Anterior cingulate cortex (tissue), 58 donors: ENCODE measurements at places on chromosomes 5 and 9.

DNA sequence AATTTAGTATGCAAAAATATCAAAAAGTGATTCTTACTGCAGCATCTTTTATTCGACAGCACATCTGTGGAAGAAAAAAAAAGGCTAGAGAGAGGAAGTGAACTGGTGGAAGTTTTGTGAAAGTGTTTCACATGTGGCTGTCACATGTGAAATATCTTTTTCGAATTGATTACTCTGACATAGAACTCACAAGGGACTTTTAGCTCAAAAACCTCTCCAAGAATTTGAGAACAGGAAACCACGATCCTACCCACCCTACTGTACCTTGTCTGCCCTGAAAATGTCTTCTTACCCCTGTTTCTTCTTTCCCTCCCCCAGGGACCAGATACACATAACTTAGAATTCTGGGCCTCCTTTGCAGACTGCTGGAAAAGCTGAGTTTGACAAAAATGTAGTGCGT, 106.5 kb upstream of the PRRC1 start:
- DNase-seq = no peak

DNA sequence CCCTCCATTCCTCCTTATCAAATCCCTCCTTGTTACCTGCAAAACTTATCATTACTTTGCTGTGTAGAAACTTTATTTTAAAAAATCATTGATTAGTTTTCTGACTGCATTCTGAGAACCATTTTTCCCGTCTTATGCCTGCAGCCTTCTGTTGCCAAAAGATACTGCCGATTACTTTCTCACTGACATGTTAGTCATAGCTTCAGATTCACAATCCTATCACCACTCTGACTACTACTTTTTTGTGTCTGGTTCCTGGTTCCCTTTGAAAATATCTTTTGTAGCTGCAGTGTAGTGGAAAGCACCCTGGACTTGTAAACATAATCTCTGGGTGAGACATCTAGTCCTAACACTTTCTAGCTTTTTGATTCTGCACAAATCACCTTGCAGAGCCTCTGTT, 71.7 kb downstream of the NR2F1 start:
- no peak for DNase-seq

DNA sequence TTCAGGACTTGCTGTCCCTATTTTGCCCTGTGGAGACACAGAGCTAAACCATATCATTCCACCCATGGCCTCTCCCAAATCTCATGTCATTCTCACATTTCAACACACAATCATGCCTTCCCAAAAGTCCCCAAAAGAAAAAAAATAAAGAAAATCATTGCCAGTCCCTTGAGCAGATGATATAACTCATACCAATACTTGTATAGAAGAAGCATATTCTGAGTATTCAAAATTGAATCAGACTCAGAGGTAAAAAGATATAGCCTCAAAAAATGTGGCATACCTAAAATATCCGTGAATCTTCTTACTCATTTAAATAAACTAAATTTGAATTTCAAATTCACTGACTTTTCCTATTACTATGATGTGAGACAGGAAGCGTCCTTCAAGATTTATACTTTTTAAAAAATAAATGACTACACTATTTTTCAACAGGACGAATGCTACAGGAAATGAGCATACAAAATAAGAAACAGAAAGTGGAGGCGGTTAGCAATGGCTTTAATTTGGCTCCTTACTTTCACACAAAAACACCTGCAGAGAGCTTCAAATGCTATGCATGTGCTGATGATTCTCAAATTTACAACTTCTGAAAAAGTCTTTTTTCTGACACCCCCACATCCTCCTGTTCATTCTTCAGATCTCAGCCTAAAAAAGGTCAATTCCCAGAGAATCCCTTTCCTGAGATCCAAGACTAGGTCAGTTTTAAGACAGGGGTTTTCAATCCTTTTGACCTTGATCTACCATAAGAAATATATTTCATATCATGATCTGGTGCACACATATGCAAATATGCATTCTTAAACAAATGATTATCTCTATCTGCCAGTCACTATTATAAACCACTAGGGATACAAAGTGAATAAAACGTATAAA, 39.6 kb upstream of the DMXL1 start:
- no peak for DNase-seq

- no peak for DNase-seq
Observed at GRCh38 chr9:132798817-132799790, 79.0 kb downstream of the AK8 start.

DNA sequence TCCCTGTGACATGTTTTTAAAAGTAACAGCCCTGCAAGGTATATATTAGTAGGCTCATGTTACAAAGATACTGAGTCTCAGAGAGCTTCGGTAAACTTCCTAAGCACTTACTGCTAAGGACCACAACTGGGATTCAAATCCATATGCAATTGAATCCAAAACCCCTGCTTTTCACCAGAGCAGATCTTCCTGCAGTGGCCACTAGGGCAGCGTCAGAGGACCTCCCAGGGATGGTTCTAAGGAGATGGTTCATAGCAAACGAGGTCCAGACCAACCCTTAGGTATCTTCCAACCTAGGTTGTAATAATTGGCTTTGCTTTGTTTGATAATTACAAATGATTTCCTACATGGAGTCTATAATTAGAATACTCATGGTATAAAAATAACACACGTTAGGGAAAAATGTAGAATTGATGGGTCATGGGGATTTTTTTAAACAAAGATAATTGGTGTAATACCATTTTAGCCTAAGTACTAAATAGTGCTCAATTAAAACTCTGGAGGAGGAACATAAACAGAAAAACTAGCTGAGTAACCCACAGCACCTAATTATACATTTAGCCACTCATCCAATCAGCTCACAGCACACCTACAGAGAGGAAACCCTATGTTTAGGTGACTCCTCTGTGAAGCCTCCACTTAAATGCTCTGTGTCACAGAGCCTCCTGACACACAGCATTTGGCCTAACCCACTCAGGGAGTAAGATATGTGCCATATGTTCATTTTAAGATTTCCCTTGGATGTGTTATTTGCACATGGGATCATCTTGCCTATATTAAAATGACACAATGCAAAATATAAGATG, 10.0 kb upstream of the CAST start:
- no peak for DNase-seq

- no peak for DNase-seq
Observed at GRCh38 chr9:83069651-83070050, 6.7 kb upstream of the RASEF start.

GRCh38 chr9:122865300-122865699, 36.9 kb upstream of the PDCL start:
- no peak for DNase-seq
